ENCODE measurements at places on chromosomes 1 and 21.

- DNase-seq, result no peak
These were observed 496.3 kb downstream of the KIF26B start for GRCh38 chr1:245651093-245651492.

DNA sequence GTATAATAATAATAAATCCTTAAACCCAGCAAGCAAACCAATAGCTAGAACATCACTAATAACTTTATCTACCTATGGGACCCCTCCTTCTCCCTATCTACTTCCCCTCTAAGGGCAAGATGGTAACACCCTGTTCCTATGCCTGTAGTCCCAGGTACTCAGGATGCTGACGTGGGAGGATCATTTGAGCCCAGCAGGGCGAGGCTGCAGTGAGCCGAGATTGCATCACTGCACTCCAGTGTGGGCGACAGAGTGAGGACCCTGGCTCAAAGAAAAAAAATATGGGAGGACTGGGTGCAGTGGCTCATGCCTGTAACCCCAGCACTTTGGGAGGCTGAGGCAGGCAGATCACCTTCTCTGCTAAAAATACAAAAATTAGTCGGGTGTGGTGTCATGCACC is 143.1 kb upstream of the SLC45A1 start:
- DNase-seq, result no peak

GRCh38 chr1:84930831-84931230 is 37.8 kb upstream of the LPAR3 start:
- DNase-seq, result no peak

GRCh38 chr21:39666681-39667315 is 54.1 kb downstream of the B3GALT5 start:
- no peak for DNase-seq

- no peak for DNase-seq
These were observed 2.6 kb downstream of the ITGB2 start for GRCh38 chr21:44918107-44918470.

Data from thymus (tissue), 14 donors.